CD8-positive, alpha-beta memory T cell (primary cell): ENCODE measurements at places on chromosomes 4 and X. TPM values are rescaled to one million over a fixed set of nuclear protein-coding genes. Genes with fewer than 3 reads are reported as not detected.

ZNF711 gene
- 0.11 TPM for total RNA-seq

DNA sequence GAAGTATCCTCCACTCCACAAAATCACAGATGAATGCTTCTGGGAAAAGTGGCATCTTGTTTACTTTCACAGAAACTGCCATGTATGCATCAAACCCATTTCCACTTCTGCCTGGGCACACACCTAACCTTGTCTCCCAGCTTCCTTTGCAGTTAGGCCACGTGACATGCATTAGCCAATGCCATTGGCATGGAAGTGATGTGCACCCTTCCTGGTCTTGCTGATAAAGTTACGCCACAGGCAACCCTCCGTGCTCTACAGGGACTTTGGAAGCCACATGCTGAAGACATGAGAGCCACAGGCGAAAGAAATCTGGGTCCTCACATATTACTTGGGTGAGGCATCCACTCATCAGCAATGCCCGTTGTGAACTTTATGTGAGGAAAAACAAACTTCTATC lies 123.3 kb downstream of the USP46 start:
- DNase-seq: no peak

FAM47B gene
- total RNA-seq: not detected

TLR8 gene
- total RNA-seq: not detected

LRAT gene
- not detected for total RNA-seq

- no peak for DNase-seq
These were observed 1051.7 kb downstream of the C4orf33 start for GRCh38 chr4:130147641-130148040.

KIT gene
- total RNA-seq: 0.20 TPM

GRCh38 chr4:174212061-174212460 lies 71.4 kb downstream of the FBXO8 start:
- no peak for DNase-seq
